ENCODE measurements at places on chromosomes 5 and 9. TPM values are rescaled to one million over a fixed set of nuclear protein-coding genes. Genes with fewer than 3 reads are reported as not detected.

Gene SREK1
- 73.2 TPM for total RNA-seq

Gene CCDC152
- total RNA-seq: 5.1 TPM

Gene ANKRD18B
- 1.0 TPM for total RNA-seq

Gene C7
- total RNA-seq: 17.2 TPM

GRCh38 chr5:164336276-164336675 is 830.9 kb downstream of the MAT2B start:
- DNase-seq: no peak

GRCh38 chr5:57804505-57804904 is 321.9 kb upstream of the ACTBL2 start:
- DNase-seq: no peak

DNA sequence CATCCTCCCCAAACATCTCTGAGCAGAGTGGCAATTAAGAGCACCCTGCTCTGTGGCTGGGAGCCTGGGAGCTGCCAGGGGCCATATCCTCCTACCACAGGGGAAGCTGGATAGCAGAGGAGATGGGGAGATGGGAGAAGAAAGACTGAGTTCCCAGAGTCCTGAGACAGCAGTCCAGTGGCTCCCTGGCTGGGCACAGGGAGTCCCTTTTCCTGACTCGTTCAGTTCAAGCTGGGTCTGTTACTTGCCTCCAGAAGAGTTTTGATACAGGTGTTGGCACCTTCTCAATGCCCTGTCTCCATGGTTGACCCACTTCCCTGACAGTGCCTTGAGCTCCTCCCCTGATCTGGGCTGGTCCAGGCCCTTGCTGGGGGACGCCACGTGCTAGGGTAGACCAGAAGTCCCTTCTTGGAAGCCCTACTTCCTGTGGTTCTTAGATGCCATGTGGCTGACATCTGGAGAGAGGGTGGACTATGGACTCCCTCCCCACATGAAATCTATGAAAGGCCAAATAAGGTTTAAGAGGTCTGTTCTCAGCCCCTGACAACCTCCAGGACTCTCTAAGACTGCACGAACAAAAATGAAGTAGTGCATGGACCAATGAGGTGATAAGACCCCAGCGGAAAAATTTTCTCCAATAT is 166.2 kb downstream of the AUH start:
- no peak for DNase-seq

GRCh38 chr5:5755888-5756287 is 333.4 kb downstream of the ICE1 start:
- DNase-seq: no peak

DNA sequence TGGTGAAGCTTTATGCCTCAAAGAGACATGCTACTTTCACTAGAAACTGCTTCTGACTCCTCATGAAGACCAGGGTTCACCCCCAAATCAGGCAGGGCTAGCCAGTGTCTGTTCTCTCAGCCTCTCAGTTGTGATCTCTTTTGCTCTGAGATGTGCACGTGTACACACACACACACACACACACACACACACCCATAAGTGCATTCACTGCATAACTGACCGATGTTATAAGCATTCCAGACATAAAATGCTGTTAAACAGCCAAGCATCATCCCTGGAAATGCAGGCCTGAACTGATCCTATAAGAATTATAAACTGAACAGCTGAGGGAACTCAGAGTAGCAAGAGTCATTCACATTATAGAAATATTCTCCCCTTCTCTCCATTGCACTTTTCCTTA is 85.0 kb downstream of the FSTL4 start:
- DNase-seq: no peak

DNA sequence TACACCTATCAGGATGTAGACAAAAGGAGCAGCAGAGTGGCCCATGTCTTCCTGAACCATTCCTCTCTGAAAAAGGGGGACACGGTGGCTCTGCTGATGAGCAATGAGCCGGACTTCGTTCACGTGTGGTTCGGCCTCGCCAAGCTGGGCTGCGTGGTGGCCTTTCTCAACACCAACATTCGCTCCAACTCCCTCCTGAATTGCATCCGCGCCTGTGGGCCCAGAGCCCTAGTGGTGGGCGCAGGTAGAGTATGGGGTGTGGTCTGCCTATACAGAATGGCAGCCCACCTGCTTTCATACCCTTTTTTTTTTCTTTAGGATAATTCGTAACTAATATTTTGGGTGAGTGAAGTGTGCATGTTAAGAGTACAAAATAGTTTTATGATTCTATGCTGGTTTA is 1.1 kb downstream of the SLC27A6 start:
- no peak for DNase-seq

GRCh38 chr5:97476852-97477534 is 293.9 kb upstream of the RIOK2 start:
- DNase-seq: no peak

- DNase-seq: no peak
Measured at GRCh38 chr5:174514983-174515394, 209.4 kb upstream of the MSX2 start.

Measured in thymus (tissue), 14 donors.